ENCODE measurements at places on chromosomes 3 and 15. TPM values are rescaled to one million over a fixed set of nuclear protein-coding genes. Genes with fewer than 3 reads are reported as not detected.

GRCh38 chr15:52788099-52788986 is 1.8 kb downstream of the ONECUT1 start:
- no peak for DNase-seq
- H3K4me1 ChIP-seq, result peaks cover 20% of the 10 kb centered on the region
- no peaks in the 10 kb centered on the region for H3K27me3 ChIP-seq
- no peak overlapping the region for H3K4me3 ChIP-seq
- no peaks in the 10 kb centered on the region for H3K36me3 ChIP-seq

- no peaks in the 10 kb centered on the region for H3K27me3 ChIP-seq
- no peak overlapping the region for H3K27ac ChIP-seq
- DNase-seq, result no peak
- H3K36me3 ChIP-seq, result no peaks in the 10 kb centered on the region
Measured at GRCh38 chr3:111870620-111871019, 11.6 kb downstream of the PHLDB2 start.

DNA sequence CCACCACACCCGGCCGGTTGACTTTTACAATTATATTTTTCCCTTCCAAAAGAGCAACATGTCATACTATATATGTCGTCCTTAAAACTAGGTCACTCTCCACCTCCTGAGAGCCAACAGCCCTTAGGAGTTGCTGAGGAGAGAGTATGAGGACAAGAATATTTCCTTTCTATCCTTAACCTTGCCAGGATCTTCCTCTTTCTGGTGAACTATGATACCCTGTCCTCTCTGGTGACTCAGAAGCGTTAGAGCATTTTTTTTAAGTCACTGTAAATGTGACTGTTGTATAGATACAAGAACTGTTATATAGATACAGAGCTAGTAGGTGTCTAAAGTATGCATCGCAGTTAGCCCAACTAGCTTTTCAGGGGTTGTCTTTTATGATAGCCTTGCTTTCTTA is 33.7 kb upstream of the MTHFS start:
- H3K4me1 ChIP-seq, result no peaks in the 10 kb centered on the region
- no peak for DNase-seq
- H3K27me3 ChIP-seq, result no peaks in the 10 kb centered on the region
- H3K36me3 ChIP-seq, result no peaks in the 10 kb centered on the region
- H3K4me3 ChIP-seq, result no peak overlapping the region

DNA sequence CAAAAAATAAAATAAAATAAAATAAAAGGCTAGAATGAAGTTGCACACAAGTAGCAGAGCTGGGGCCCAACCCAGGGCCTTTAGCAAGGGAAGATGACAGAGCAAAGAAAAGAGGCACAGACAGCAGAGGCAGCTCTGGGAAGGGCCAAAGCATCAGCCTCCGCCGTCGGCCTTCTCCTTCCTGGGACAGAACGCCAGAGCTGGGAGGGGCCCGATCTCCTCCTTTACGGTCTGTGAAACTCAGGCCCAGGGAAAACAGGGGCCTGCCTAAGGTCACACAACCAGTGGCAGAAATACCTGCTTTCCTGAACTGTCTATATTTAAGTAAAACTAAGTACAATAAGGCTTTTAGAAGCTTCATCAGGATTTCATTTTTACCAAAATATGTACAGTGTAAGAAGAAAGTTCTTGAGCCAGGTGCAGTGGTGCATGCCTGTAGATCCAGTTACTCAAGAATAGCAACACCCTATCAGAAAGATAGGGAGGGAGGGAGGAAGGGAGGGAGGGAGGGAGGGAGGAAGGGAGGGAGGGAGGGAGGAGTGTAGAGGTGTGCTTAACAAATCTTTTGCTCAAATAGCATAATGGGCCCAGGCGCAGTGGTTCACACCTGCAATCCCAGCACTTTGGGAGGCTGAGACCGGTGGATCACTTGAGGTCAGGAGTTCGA is 43.0 kb upstream of the MUC4 start:
- no peak overlapping the region for H3K4me3 ChIP-seq
- H3K27me3 ChIP-seq, result no peaks in the 10 kb centered on the region
- H3K36me3 ChIP-seq, result no peaks in the 10 kb centered on the region

The SEMA3G gene
- 0.11 TPM for total RNA-seq

The ASB7 gene
- total RNA-seq, result 10.4 TPM
